ENCODE measurements at places on chromosomes 6 and 20. TPM values are rescaled to one million over a fixed set of nuclear protein-coding genes. Genes with fewer than 3 reads are reported as not detected.

Gene WFDC10B
- not detected for total RNA-seq

Gene BMP6
- total RNA-seq: 0.19 TPM

Gene GHRH
- 14.4 TPM for total RNA-seq

Gene LPA
- total RNA-seq: 0.14 TPM

- no peak overlapping the region for H3K27ac ChIP-seq
- H3K36me3 ChIP-seq: peaks cover 13% of the 10 kb centered on the region
- no peak overlapping the region for H3K4me3 ChIP-seq
- peak; percentile 50 for DNase-seq
Observed at GRCh38 chr6:83055366-83055964, 10.2 kb downstream of the UBE3D start.

DNA sequence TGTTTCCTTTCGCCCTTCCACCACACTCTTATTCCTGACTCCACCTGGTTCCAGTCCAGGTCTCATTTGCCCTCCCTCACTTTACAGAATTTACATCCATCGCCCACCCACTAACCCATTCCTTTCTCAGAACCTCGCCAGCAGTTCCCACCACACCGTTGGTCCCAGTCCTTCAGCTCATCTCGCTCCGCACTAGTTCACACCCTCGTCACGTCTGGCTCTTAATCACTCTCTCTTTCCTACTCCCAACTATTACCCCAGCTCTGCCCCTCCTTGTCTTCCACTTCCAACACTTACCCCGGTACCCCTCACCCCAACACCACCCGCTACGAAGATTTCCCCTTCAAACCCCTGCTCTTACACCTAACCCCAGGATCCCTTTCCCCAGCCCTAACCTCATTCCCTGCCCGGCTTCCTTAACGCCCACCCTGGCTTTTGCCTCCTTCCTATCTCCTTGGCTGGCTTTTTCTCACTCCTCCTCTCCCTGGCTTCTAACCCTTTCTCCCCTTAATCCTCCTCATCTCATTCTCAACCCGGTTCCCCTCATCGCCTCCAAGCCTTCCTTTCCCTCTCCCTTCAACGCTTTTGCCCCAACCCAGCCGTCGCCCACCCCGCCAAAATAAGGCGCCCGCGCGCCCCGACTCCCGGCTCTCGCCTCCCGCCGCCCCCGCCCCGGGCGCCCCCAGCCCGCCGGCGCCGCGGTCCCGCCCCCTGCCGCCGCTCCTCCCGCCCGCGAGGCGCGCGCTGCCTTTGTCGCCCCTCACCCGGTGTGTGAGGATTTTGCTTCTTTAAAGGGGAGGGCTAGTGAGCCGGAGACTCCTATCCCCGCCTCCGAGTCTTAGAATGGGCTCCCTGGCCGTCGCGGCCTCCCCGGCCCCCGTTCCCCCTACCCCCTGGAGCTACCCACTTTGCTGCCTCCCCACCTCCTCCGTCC is 542 bp downstream of the USP49 start:
- H3K4me3 ChIP-seq: peak overlapping the region; percentile 70
- H3K4me1 ChIP-seq: peaks cover 12% of the 10 kb centered on the region
- DNase-seq: no peak
- peak overlapping the region; percentile 14 for H3K27ac ChIP-seq
- no peaks in the 10 kb centered on the region for H3K27me3 ChIP-seq

GRCh38 chr20:54083459-54083858 is 13.1 kb upstream of the BCAS1 start:
- no peak for DNase-seq
- no peak overlapping the region for H3K27ac ChIP-seq
- H3K4me1 ChIP-seq: peaks cover 6% of the 10 kb centered on the region
- no peaks in the 10 kb centered on the region for H3K36me3 ChIP-seq

- no peak overlapping the region for H3K4me3 ChIP-seq
- H3K4me1 ChIP-seq: no peaks in the 10 kb centered on the region
- H3K27me3 ChIP-seq: no peaks in the 10 kb centered on the region
- no peak for DNase-seq
Observed at GRCh38 chr6:126094411-126094810, 108.1 kb downstream of the TRMT11 start.

Measured in thymus (tissue), 14 donors.